ENCODE measurements at places on chromosomes 1 and 21.

- no peak for DNase-seq
Measured at GRCh38 chr1:115181231-115181630, 91.9 kb upstream of the TSPAN2 start.

- no peak for DNase-seq
Measured at GRCh38 chr1:77940921-77941570, 37.8 kb downstream of the FUBP1 start.

- peak; percentile 77 for DNase-seq
Measured at GRCh38 chr1:178004926-178005391, 35.1 kb upstream of the SEC16B start.

GRCh38 chr1:54163573-54163972 is 10.8 kb upstream of the CDCP2 start:
- DNase-seq, result no peak

DNA sequence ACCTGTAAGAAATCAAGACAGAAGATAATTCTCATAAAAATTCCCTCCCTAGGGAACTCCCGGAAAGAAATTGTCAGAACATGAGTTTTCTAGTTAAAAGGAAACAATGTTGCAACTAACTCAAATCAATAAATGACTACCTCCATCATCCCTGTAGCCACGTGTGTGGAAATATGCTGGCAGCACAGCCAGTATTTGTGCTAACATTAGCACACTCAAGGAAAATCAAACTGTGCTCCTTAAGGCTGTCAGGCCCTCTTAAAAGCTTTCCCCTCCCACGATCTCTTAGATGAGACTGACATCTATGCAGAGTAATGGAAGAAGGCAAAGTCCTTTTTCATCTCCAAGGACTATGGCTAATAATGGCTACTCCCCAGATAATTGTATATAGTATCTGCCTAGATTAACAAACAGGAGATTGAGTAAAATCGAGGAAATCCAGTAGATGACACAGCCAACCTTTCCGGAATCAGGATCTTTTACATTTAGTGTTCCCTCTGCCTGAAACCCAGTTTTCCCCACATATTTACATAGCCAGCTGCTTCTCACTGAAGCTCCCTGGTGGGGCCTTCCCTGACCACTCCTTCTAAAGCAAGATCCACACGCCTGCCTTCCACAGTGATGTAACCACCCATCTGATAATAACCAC is 50.9 kb upstream of the NR5A2 start:
- DNase-seq, result peak; percentile 65

DNA sequence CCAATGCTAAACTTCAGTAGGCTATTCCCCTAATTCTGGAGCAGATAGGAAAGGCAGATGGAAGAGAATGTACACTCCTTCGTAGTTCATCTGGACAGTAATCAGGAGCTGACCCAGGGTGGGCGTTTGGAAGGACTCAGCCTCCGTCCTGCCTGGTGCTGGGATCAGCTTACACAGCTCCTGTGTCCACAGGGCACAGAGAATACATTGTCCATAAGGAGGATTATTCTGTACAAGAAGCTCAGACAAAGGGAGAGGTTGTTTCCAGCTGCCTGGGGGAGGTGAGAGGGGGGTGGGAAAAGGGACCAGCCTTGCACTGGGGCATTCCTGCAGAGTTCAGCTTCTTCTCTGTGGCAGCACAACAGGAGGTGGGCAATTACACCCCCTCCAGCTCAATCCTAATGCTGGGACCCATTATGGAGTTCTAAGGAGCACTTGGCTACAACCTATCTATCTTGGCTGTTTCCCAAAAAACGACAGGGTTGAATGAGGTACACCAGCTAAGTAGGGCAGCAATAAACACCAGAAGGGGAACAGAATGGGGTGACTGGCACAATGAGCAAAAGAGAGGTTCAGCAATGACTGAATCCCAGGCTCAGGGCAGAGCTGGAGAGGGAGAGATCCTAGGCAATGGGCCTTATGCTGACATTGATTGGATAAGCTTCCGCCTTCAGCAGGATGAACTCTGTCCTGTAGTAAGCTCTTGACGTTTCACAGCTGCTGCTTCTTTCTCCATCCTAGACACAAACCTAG is 7.4 kb downstream of the MED8 start:
- peak; percentile 19 for DNase-seq

GRCh38 chr1:16209847-16210407 is 2.5 kb downstream of the ARHGEF19 start:
- no peak for DNase-seq

GRCh38 chr1:217948741-217949140 is 317.6 kb downstream of the SPATA17 start:
- DNase-seq, result no peak

- no peak for DNase-seq
Measured at GRCh38 chr1:16174261-16174868, 18.5 kb upstream of the EPHA2 start.

DNA sequence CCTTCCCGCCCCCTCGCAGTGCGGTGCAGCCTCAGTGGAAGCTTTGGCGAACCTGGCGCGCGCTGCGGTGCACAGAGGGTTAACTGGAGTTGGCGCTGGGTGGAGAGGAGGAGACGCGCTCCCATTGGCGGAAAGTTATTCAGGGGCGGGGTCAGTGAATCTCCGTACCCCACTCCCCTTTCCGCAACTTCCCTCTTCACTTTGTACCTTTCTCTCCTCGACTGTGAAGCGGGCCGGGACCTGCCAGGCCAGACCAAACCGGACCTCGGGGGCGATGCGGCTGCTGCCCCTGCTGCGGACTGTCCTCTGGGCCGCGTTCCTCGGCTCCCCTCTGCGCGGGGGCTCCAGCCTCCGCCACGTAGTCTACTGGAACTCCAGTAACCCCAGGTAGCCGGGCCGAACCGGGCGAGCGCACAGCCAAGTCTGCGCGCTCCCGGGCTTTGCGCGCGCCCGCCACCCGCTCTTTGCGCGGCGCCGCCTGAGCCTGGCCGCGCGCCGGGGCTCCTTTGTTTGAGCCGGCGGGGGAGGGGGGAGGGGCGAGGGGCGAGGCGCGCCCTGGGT is at the start of gene EFNA4:
TSS of gene EFNA4 (plus strand) at position 191 of the 561 bp plus-strand sequence. CDS start at position 275, 84 bp downstream.
- DNase-seq, result peak; percentile 97

- peak; percentile 87 for DNase-seq
Measured at GRCh38 chr1:160726498-160727315, 12.3 kb upstream of the SLAMF7 start.

DNA sequence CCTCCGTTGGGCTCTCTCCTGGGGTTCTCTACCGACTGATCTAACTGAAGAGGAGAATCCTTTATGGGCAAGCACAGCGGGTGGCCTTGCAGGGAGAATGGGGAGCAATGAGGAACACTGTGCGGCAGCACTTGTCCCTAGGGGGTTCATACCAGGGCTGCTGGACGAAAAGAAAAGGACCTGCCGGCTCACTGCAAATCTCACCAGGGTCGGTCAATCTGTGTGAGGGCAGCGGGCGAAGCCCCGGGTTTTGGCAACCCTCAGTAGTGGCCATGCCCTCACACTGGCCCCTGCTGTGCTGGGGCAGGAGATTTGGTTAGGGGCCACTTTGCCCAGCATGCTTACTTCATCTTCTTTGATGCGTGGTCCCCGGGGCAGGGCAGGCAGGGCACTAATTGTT is 5.9 kb downstream of the LHX9 start:
- DNase-seq, result peak; percentile 77

DNA sequence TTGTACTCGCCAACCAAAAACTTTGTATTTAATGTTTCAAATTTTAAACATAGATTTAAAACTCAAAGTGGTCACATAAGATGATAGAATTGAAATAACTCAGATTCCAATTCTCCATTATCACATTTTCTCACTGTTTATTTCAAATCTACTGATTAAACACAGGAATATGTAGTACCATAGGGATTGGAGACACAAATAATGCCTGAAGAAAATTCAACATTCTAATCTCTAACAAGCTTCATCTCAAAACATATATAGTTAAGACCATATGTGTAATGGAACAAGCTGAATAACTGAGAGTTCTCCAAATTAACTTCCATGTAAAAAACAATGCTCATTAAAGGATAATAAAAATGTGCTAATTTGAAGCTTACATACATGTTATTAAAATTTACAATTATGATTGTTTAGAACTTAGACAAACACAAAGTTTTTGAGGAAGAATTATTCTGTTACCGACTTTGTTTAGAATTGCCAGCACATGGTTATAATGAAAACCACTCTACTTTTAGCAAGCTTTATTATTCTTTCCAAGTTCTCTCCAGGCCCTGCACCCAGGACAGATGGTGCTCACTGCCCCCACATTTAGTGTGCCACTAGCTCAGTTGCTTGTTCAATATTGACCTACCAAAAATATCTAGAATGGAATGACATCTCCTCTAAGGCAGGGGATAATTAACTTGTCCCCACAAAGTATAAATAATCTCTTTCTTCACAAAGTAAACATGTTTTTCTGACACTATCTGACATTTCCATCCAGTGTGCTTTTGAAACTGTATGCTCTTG is 467.2 kb downstream of the TTLL7 start:
- peak; percentile 41 for DNase-seq

DNA sequence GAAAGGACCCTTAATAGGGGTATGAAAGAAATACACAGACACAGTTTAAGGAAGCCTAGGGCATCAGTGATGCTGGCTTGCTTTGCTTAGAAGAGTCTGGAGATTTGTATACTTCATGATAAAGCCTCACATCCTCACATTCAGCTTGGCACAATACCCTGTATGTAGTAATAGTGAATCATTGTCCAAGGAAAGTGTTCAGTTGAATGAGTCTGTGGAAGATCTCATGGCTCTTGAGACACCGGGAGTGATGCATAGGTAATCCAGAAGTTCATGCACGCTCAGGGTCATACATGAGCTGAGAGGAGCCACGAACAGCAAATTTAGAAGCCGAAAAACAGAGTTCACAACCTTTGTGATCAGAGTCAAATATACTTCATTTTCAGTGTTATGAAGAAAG is 537.2 kb upstream of the TMPRSS15 start:
- DNase-seq, result no peak

GRCh38 chr1:77303387-77303786 is 21.6 kb downstream of the AK5 start:
- DNase-seq, result no peak

DNA sequence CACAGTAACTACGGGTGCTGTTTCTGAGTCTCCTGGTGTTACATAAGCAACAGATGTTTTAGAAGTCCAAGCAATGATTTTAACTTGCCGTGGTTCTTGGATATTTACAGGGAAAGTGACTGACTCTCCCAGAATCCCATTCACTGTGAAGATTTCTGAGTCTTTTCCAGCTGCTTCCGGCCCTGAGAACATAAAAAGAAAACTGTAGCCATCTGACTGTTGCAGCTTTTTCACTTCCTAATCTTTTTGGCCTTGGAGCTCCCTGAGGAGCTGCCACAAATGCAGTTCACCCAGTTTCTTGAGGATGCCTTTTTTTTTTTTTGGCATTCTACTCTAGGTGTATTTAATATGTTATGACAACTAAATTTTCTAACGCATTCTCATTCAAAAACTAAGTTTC is 13.7 kb downstream of the CD84 start:
- DNase-seq, result no peak

DNA sequence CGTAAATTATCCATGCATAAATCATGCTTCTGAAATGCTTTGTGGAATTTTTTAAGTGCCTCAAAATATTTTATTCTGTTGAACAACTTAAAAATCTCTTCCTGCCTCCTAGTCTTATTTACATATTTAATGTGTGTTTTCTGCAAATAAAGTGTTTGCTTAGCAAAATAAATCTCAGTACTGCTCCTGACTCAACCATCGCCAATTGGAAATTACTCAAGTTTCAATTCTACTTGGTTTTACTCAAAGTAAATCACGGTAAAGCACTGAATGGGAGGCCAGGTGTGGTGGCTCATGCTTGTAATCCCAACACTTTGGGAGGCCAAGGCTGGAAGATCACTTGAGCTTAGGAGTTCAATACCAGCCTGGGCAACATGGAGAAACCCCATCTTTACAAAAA is 152.2 kb upstream of the NR5A2 start:
- DNase-seq, result no peak

DNA sequence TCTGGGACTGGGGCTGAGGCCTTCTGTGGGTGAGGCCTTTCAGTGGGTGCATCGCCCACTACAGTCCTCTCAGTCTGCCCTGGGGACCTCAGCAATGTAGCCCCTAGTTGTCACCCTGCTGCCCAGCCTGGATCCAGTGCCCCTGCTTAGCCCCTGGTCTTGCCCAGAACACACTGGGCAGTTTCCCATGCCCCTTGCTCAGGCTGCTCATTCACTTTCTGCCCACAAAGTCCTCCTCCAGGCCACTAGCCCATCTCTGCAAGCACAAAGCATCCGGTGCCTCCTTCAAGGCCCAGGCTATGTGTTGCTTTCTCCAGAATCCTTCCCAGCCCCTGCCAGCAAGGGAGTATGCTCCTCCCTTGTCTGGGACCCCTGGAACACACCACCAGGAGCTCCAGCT is 5.4 kb upstream of the ADORA1 start:
- no peak for DNase-seq

- DNase-seq, result no peak
Measured at GRCh38 chr1:57623791-57624538, 200.1 kb upstream of the DAB1 start.

- no peak for DNase-seq
Measured at GRCh38 chr1:228178737-228179684, 13.4 kb downstream of the IBA57 start.

DNA sequence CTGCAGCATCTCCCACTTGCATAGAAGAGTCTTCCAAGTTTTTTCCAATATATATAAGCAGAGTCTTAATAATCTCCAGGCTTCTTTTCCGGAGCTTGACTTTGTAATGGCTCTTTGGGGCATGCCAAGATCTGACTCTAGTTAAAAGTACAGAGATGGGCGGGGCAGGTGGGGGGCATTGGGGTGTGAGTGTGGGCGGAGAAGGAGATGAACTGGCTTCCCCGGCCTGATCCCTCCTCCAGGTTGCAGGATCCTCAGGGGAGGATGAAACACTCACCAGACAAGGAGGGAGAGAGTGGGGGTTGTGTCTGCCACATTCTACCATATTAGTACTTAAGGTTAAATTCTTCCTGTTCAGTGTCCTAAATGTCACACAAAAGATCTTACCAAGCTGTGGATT is 23.0 kb downstream of the S100A10 start:
- no peak for DNase-seq

- no peak for DNase-seq
Measured at GRCh38 chr1:229509576-229509975, 1.4 kb upstream of the NUP133 start.

DNA sequence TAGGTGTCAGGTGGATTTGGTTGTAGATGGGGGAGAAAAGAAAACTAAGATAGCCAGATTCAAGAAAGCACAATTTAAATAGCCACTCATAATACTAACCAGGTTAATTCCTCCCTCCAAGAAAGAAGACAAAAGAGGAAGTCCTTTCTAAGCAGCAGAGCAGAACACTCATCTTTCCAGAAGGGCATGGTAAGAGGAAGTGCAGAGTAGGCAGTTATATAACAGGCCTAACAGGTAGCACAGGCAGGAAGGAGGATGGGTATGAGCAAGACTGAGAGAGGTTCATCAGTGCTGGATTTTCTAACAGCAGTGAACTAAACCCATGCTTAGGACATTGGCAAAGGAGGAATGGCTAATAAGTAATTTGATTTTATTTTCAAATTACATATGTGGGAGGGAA is 517.5 kb downstream of the PLPP3 start:
- DNase-seq, result no peak

DNA sequence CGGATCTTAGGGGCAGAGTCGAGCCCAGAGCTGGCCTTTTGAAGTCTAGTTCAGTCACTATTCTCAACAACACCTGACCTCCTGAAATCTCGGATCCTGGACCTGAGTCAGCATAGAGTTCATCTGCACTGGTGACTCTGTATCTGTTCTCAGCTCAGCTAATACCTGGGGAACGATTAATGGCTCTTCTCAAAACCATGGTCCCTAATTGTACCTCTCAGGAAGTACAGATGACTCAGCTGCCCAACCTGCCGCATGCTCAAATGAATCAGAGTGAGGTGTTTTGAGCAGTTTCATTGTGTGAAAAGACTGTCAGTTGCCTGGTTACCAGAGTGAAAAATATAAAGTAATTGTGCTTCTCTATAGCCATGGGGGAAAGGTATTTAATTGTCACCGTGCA is 89.2 kb downstream of the SLC35F3 start:
- DNase-seq, result peak; percentile 24
